ENCODE measurements at places on chromosomes 2 and 18.

GRCh38 chr18:60100778-60101177 lies 201.0 kb downstream of the PMAIP1 start:
- no peak for DNase-seq

GRCh38 chr18:26536032-26536431 lies 12.3 kb downstream of the KCTD1 start:
- no peak for DNase-seq

DNA sequence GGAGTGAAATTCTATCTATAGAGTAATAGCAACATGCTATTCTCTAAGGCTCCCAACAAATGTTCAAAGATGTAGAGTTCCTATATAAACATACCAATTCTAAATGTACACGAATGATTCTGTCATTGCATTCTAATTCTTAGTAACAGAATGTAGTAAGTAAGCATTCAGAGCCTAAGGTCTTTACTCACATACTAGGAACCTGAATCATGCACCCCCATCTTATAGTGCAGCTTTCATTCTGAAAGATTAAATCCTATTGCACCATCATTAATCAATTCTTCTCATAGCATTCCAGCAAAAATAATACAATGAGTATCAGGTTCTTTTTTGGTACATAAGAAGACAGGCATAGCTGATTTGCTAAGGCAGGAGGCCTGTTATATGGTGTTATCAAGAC lies 230.0 kb downstream of the NCKAP5 start:
- DNase-seq, result no peak

GRCh38 chr18:56152551-56153310 lies 485.7 kb downstream of the TXNL1 start:
- no peak for DNase-seq

- DNase-seq, result no peak
Observed at GRCh38 chr2:3535794-3536681, 16.7 kb upstream of the ADI1 start.

GRCh38 chr2:27729198-27729597 lies 42.3 kb upstream of the MRPL33 start:
- no peak for DNase-seq

- DNase-seq, result no peak
Observed at GRCh38 chr2:197001921-197002320, 75.4 kb upstream of the PGAP1 start.

GRCh38 chr2:140383781-140384180 lies 1603.6 kb upstream of the NXPH2 start:
- no peak for DNase-seq

DNA sequence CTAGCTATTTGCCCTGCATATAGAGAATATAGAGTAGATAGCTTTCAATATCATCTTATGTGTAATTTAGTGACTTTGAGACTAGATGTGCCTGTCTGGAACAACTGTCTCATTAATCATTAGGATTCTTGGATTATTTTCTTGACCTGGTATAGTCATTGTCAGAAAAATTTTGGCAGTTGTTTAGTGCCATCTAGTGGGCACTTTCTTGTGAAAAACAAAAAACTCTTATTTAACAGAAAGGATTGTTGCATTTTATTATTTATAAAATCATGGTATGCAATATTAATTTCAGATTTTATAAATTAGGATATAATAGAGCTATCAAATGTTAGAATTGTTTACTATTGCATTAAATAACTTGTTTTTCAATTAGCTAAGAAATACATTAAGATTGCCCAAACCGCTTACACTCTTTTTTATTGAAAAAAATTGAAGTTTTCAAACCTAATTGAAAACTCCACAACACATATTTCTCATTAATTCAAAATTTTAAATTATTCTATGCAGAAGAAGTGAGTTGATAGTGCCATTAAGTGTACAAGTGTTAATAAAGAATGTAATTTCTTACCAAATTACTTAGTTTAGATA lies 80.3 kb downstream of the DYNAP start:
- DNase-seq, result no peak

- DNase-seq, result no peak
Observed at GRCh38 chr2:121099329-121100290, 185.4 kb downstream of the TFCP2L1 start.

DNA sequence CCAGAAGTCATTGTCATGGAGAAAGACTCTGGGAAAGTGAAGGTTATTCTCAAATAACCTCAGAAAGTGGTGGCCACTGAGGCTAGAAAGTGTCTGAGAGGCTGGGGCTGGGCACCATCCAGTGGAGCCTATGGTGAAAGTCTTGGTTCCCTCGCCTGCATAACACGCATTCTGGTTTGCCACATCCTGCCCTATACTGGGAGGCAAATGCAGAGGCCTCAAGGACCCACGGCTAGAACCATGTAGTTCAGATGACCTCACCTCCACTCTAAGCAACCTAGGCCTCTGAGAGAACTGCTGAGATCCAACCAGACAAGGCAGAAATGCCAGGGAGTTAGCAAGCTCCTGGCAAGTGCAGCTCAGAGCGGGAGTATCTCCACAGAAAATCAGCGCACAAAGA lies 5.1 kb downstream of the ITGB6 start:
- no peak for DNase-seq

- no peak for DNase-seq
Observed at GRCh38 chr2:62471816-62472215, 34.2 kb downstream of the TMEM17 start.

- no peak for DNase-seq
Observed at GRCh38 chr2:11996618-11997017, 250.2 kb downstream of the LPIN1 start.

DNA sequence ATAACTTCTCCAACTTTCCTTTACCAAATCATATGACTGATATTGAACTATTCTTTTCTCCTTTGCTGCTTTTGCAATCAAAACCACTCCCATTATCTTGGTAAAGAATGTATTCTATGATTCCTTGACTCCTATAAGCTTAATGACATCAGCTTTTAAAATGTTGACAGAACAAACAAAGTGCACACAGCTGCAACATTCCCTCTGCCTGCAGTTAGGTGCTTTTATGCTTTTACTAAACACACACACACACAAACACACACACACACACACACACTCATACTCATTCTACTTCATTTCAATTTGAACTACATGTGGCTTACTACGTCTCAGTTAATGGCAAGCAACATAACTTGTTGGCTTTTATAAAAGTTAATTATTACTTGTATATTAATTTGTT lies 946.6 kb downstream of the DPP10 start:
- DNase-seq, result no peak

DNA sequence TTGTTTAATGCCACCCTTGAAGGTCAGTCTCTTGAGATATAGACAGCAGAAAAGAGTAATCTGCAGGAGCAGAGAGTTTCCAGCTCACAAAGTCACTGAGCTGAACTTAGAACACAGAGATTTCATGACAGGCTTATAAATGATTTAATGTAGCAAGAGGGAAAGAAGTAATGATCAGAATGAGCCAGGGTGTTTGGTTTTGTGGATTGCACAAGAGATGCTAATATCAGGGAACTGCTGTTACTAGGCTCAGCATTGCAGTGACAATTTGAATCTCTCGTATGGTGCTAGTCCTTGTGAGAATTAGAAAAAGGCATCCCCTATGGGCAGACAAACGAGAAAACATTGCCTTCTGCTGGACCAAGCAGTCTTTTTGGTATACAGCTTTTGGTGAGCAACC lies 61.7 kb upstream of the ITGB6 start:
- no peak for DNase-seq

DNA sequence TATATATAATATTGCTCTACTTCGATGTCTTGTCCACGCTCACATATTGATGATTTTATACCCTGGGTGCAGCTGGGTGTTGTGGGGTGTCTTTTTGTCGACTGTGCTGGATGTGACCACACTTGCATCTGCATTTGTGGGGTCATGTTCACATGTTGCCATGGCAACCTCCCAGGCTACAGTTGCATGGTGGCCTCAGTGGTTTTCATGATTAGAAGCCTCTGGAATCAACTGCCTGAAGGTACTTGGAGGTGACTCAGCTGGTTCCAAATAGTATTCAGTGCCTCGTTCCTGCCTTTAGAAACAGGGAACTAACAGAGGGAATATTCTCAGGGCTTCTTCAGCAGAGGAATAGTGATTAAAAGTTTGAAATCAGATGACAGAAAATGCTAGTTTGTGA lies 166.3 kb upstream of the NYAP2 start:
- no peak for DNase-seq

GRCh38 chr18:47115205-47115604 lies 35.1 kb downstream of the HDHD2 start:
- DNase-seq, result no peak

- DNase-seq, result no peak
Observed at GRCh38 chr2:101534149-101534611, 59.3 kb upstream of the RFX8 start.

- DNase-seq, result peak; percentile 18
Observed at GRCh38 chr2:206443735-206444527, 599 bp downstream of the ADAM23 start.
